Stimulated activated CD8-positive, alpha-beta memory T cell treated with anti-CD3 and anti-CD28 coated beads, Interleukin-4, amount 100 ng/mL, for 1 hour (primary cell): ENCODE measurements at places on chromosomes 2 and 18.

DNA sequence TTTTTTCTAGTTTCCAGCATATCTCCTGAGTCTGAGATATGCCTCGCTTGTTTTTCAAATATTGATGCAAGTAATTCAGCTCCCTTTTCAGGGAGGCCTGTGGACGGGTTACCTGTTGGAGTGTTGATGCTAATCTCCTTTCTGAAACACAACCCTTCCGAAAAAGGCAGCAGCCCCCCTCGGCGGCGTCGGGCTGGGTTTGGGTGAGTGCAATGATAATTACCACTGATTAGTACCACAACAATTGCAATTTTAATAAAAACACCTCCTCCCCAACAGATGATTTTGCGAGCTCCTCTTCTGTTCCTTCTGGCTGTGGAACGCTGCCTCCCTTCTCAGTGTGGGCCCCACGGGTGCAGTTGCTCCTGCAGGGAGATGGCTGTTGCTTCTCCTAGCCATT is 66.3 kb downstream of the PTGR3 start:
- no peak for DNase-seq

- no peak for DNase-seq
Measured at GRCh38 chr2:144015036-144015435, 504.9 kb downstream of the ZEB2 start.

- no peak for DNase-seq
Measured at GRCh38 chr2:54456612-54457322, 640 bp downstream of the SPTBN1 start.

DNA sequence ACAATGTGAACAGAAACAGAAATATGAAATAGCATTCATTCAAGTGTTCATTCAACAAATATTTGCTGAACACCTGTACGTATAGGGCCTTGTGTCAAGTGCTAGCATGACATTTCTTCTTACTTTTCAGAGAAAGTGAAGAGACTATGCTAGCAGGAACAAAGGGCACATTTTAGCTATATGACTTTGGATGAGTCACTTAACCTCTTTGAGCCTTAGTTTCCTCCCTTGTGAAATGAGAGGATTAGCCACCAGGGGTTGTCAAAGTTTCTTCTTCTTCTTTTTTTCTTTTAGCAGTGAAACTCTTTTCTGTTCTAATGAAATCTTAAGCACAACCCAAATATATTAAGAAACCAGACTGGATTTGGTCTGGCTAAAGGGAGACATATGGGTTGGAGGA is 53.1 kb downstream of the FIGN start:
- DNase-seq = no peak

DNA sequence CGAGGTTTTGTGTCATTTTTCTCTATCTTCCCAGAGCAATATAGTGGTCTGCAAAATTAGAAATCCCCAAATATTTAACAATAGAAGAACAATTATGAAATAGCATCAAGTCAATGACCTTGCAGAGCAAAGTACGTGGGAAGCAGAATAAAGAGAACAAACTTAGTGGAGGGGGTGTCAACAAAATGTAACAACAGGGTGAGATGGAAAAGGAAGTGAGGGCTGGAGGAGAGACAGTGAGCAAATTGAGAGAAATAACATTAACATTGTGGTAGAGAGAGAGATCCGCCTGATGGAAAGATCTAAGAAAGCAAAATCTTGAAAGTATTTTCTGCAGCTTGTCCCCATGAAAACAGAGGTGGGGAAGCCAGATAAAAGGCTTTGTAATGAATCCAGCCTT is 23.4 kb downstream of the ARHGAP15 start:
- no peak for DNase-seq

- no peak for DNase-seq
Measured at GRCh38 chr18:21184396-21184996, 57.5 kb upstream of the GREB1L start.

- no peak for DNase-seq
Measured at GRCh38 chr2:216659276-216659675, 26.1 kb downstream of the IGFBP2 start.

- DNase-seq = no peak
Measured at GRCh38 chr2:111050701-111051376, 69.9 kb upstream of the BCL2L11 start.

- no peak for DNase-seq
Measured at GRCh38 chr2:86314125-86314524, 23.3 kb downstream of the REEP1 start.

GRCh38 chr2:15895615-15896469 is 44.5 kb upstream of the MYCN start:
- no peak for DNase-seq
